Left kidney (tissue), 8 donors: ENCODE measurements at places on chromosomes 6 and 20. TPM values are rescaled to one million over a fixed set of nuclear protein-coding genes. Genes with fewer than 3 reads are reported as not detected.
A peak's percentile ranks its signal among the peaks of the same experiment; 100 is the strongest.

Gene OOEP
- polyA plus RNA-seq: not detected

DNA sequence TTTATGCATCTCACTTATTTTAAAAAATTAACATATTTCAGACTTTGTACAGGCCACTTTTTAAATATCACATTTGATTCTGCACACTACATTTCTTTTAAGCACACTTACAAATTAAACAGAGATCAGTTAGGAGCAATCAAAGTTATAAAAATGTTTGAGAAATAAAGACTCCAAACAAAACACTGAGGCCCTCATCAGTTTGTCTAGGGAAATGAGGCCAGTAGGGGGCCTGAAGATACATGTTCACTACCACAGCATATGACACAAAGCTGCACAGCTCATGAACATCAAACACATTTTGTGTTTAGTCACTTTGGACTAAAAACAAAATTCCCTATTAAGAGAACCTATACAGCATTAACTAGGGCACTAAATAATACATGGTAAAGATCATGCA lies 180.5 kb downstream of the PDE7B start:
- DNase-seq: no peak

GRCh38 chr6:48069280-48069679 lies 41.7 kb downstream of the PTCHD4 start:
- no peak for DNase-seq

DNA sequence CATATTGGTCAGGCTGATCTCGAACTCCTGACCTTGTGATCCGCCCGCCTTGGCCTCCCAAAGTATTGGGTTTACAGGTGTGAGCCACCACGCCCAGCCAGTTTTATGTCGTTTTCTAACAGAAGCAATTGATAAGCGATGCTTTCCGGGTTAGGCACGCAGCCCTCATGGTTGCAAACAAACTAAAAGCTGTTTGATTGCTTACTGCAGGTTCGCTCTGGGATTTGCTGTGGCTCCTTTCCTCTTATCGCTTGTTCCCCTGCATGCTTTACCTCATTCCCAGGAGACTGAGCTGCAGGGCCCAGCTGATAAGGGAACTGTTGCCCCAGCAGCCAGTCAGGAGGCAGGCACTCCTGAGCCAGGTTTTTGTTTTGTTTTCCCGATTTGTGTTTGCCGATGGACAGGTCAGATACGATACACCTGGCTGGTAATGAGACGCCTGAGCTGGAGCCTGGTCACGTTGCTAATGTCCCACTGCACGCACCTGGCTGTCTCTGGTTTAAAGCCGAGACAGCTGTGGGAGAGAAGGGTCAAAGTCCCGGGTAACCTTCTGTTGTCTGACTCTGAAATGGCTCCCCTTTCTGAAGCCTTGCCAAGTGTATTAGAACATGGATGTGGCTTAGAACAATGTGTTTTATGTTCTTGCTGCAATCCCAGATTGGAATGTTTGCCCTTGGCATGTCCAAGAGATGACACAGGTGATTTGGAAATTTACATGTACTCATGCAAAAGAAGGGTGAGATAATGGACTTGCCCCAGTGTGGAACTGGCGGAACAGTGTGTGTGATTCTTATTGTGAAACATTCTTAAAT lies 19.9 kb downstream of the DSP start:
- no peak for DNase-seq

- DNase-seq: no peak
Measured at GRCh38 chr6:141704151-141704550, 428.6 kb upstream of the GJE1 start.

Gene TMEM170B
- 10.7 TPM for polyA plus RNA-seq

Gene CCR6
- polyA plus RNA-seq: 0.20 TPM

GRCh38 chr6:52454556-52454955 lies 34.4 kb downstream of the EFHC1 start:
- DNase-seq: no peak

DNA sequence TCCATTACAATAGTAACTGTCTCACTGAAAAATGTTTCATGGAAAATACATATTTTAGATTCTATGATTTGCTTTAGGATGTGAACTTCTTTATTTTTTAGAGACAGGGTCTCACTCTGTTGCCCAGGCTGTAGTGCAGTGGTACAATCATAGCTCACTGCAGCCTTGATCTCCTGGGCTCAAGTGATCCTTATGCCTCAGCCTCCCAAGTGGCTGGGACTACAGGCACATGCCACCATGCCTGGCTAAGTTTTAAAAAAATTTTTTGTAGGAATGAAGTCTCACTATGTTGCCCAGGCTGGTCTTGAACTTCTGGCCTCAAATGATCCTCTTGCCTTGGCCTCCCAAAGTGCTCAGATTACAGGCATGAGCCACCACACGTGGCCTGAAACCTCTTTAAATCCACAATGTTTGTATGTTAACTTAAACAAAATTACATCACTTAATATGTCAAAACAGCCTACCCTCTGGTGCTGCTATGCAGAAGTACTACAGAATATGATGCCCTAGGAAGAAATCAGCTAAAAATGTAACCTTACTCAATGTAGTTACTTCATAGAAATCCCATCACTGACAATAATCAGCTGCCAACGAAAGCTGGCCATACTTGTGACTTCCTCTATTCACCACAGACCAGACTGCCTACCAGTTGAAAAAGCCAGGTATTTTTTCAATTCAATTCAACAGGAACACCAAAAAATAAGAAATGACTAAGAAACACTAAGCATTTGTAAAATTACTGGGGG lies 17.6 kb downstream of the EEF1A1 start:
- DNase-seq: no peak

DNA sequence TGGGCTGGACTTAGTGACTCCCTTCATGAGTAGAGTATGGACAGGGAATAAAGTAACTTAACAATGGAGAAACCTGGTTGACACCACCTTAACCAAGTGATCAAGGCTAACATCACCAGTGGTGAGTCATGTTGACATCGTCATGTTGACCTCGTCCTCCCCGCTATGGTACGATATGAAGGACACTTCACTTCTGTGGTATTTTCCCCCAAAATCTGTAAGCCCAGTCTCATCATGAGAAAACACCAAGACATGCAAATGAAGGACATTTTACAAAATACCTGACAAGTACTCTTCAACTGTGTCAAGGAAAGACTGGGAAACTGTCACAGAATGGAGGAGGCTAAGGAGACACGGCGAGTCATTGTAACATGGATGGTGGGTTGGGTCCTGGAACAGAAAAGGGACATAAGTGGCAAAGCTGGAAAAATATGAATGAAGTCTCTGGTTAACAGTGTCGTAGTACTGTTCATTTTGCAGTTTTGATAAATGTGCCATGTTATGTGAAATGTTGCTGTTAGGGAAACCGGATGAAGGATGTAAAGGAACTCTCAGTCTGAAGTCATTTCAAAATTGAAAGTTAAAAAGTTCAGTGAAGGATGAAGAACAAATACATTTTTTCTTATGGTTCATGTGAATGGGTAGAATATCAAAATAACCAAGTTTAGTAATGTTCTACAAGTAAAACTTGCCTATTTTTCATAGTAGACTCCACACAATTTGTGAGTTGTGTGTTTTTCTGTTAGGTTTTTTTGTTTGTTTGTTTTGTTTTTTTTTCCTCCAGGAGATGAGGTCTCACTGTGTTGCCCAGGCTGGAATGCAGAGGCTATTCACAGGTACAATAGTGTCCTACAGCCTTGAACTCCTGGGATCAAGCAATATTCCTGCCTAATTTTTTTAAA lies 247.5 kb downstream of the TMEM242 start:
- DNase-seq: no peak

DNA sequence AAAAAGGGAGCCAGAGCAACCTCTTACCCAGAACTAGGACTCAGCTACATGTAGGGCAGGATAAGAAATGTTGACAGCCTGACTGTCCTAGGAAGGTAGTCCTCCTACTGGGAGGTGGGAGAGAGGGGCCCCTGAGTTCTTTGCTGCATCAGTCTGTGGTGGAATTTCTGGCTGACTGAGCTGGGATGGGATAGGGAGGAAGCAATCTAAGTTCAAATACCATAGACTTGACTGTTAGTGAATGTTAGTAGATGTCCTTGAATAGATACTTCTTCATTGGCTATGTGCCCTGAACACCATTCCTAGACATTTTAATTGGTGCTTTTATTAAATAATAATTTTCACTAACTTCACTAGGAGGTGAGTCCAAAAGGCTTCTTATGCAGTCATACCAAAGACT lies 1343.6 kb upstream of the CITED2 start:
- DNase-seq: no peak

- DNase-seq: no peak
Measured at GRCh38 chr6:40999569-40999968, 39.5 kb downstream of the UNC5CL start.

DNA sequence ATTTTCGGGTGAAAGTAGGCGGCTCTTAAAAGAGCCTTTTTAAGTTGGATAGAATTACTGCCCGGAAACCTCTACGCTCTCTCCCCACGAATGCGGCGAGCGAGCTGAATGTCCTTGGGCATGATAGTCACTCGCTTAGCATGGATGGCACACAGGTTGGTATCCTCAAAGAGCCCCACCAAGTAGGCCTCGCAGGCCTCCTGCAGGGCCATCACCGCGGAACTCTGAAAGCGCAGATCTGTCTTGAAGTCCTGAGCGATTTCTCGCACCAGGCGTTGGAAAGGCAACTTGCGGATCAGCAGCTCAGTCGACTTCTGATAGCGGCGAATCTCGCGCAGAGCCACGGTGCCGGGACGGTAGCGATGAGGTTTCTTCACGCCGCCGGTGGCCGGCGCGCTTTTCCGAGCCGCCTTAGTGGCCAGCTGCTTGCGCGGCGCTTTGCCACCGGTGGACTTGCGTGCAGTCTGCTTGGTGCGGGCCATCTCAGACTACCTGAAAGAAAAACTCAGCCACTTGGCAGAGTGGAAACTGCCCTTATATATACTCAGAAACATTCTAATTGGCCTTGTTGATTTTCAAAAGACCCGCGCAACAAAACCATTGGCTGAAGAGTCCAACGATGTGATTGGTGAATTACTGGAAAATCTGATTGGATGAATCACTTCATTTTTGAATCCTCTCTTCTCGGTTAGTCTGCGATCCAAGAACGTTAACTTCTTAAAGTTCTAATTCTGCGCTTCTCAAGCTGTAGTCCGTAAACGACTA lies 93.9 kb upstream of the BTN3A2 start:
- DNase-seq: peak; percentile 96

DNA sequence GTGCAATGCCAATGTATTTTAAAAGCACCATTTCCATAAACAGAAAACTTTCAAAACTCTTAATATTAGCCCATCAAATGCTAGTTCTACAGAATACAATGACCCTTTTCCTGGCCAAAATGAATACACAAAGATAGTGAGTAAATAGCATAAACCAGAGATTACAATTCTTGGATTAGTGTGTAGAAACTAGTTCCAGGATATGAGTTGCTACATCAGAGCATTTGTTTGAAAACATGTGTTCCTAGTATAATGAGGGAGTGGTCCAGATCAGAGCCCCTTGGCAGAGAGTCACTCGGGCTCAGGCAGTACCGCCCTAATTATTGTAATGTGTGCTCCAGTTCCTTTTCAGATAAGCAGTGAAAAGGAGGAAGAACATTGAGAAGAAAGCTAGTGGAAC lies 63.7 kb upstream of the COL21A1 start:
- DNase-seq: no peak

DNA sequence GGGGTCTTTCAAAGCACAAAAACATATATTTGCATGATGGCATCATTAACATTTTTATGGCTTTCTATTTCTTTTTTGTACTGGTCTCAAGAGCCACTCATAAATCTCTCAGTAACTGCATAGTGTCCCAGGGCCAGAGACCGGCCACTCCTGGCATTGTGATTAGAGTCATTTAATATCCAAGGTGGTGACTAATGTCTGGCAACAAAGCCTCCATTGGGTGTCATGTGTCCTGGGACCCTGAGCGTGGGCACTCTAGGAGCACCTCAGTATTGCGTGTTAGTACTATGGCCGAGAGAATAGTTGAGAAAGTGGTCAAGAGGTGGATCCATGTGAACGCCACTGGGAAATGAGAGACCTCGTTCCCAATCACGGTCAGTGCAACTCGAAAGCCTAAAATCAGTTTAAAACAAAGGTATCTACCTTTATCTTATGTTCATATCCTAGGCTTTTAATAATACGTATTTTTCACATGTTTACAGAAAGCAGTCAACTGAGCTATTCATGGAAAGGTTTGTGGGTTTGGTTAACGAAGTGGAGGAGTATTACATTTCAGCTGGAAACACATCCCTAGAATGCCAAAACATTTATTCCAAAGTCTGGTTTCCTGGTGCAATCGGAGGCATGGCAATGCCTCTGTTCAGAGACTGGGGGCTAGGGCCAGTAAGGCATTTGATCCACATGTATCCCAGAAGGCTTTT lies 2.7 kb upstream of the ESR1 start:
- DNase-seq: no peak

Gene ZKSCAN4
- 11.6 TPM for polyA plus RNA-seq

- no peak for DNase-seq
Measured at GRCh38 chr20:37243076-37243936, 18.3 kb downstream of the GHRH start.

Gene C6orf15
- not detected for polyA plus RNA-seq

- peak; percentile 89 for DNase-seq
Measured at GRCh38 chr6:41257369-41258195, 28.9 kb downstream of the TREM1 start.

DNA sequence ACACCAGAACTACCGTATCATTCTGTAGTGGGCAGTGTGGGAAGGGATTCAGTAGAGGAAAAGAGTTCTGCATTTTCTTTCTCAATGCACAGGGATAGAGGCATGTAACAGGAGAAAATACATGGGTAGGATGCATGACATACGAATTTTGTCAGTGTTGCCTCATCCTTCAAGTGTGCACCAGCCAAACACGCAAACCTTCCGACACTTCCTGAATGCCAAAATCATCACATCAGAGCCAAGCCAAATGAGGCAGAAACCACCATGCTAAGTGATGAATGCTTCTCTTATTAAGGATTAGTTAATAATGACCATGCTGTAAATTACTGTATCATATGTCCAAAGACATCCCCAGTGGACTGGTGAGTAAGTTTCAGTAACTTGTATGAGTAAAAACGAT lies 27.3 kb downstream of the RAMACL start:
- DNase-seq: no peak

- DNase-seq: no peak
Measured at GRCh38 chr6:82603871-82604270, 240.3 kb downstream of the TPBG start.

Gene ERMARD
- polyA plus RNA-seq: 62.5 TPM

GRCh38 chr6:80605165-80605989 lies 498.9 kb downstream of the BCKDHB start:
- peak; percentile 29 for DNase-seq

GRCh38 chr20:58982406-58983114 lies 1.5 kb downstream of the NELFCD start:
- DNase-seq: no peak

DNA sequence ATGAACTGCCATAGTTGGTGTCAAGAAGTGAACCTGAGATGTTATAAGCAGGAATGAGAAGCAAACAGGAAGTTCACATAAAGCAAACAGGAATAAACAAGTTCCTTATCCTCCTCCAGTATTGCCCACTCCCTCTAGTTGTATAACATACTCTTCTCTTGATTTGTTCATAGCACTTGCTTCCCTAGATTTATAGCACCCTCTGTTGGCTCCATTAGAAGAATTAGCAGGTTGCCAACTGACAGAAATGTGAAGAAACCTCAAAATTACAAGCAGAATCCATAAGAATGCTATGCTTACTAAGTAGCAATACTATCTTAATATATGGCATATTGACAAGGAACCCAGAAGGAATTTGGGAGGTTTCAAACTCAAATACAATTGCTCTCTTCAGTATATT lies 195.4 kb downstream of the TBX18 start:
- DNase-seq: no peak

Gene RNF217
- 21.2 TPM for polyA plus RNA-seq

Gene CTCFL
- polyA plus RNA-seq: 2.8 TPM
